ENCODE measurements at places on chromosomes 7 and 10. TPM values are rescaled to one million over a fixed set of nuclear protein-coding genes. Genes with fewer than 3 reads are reported as not detected.

DNA sequence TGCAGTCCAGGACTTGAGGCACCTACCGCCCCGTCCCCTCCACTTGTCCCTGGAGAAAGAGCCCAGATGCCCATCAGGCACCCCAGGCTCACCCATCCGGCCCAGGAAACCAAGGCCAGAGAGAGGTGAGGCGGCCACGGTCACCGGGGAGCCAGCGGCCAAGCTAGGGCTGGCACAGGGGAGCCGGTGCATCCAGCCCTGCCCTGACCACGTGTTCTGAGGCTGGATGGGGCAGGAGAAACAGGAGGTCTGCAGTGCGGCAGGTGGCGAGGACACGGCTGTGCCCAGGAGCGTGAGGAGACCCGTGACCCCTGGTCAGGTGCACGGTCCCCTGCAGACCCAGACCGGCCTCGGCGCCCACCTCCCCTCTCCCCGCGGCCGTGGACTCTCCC, 27.6 kb downstream of the UNCX start:
- DNase-seq: no peak

Gene AEBP1
- 10.4 TPM for polyA plus RNA-seq

GRCh38 chr7:144378651-144379050, 23.4 kb downstream of the ARHGEF5 start:
- DNase-seq: no peak

- no peak for DNase-seq
These were observed 183.1 kb downstream of the NRP1 start for GRCh38 chr10:33151344-33151864.

- no peak for DNase-seq
These were observed 63.9 kb upstream of the FAM20C start for GRCh38 chr7:128171-129080.

- DNase-seq: no peak
These were observed 98.2 kb downstream of the CALN1 start for GRCh38 chr7:72313906-72314305.

DNA sequence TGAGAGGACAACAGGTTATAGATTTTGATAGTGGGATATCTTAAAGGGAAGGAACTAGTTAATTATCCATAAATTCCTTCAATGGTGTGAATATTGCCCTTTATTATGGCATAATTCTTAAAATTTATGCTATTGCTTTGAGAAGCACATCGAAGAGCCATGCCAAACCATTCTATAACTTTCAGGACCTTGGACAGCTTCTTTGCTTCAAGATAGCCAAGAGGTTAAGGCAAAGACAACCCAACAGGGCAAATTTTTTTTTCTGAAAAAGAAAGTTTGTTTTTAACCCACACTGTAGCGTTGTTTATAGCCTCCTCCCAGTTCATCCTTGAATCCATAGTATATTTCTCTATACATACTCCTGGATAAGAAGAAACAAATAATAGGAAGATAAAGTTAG, 103.2 kb downstream of the NRG3 start:
- DNase-seq: no peak

GRCh38 chr7:46848944-46849343, 733.0 kb downstream of the TNS3 start:
- DNase-seq: no peak

DNA sequence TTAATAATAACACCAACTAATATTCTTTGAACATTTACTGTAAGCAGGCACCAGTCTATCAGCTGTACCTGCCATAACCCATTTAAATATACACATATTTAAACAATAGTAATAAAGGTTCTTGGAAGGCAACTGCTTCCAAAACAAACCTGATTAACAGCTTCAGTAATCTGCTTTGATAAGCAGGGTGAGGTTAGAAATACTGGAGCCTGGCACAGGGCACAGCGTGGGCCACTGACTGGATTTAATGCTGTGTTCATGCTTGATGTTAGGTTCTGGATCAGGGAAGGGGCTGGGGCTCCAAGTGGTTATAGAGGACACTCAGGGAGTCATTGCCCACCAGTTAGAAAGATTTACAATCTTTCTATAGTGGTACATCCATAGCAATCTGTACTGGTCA, 10.9 kb upstream of the C10orf120 start:
- DNase-seq: no peak

Gene TFEC
- polyA plus RNA-seq: not detected

GRCh38 chr7:835485-836401, 3.5 kb downstream of the SUN1 start:
- DNase-seq: peak; percentile 52

DNA sequence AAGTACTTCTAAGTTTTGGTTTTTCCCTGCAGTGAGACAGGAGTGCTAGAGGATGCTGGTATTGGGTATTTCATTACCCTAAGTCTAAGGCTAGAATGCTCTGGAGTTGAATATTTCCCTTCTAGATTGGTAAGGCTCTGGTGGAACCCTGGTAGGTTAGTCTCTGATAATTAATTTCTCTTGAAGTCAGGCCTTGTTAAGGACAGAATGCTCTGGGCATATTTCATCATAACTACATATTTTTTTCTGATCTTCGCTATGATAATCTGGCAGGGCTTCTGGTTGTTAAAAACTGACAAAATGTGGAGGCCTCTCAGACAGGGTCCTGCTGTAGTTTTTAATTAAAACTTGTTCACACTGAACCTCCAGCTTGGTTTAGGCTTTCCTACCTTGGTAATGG, 83.8 kb downstream of the CDK13 start:
- DNase-seq: no peak

DNA sequence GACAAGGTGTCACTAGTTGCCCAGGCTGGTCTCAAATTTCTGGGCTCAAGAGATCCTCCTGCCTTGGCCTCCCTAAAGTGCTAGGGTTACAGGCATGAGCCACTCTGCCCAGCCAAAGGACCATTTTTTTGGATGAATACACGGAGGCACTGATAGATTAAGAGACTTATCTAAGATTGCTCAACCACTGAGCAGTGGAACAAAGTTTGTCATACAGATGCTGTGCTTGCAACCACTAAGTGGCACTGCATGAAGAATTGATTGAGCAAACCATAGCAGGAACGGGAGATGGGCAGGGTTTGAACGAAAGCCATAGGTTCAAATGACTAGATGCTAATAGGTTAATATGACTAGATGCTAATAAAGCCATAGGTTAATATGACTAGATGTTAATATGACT, 61.1 kb downstream of the EBLN1 start:
- no peak for DNase-seq

DNA sequence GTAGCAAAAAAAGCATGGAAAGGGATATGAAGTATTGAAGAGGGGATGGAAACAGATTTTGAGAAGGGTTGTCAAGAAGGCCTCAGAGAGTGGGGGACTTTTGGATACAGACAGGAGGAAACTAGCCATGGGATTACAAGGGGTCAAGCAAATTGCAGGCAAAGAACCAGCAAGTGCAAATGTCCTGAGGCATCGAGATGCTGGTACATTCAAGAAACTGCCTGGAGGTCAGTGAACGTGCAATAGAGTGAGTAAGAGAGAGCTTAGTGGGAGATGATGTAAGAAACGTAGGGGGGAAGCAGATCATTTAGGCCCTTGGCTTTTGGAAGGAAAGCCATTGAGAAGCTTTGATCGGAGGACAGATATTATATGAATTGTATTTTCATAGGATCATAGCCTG, 227.4 kb upstream of the AGK start:
- no peak for DNase-seq

All from naive thymus-derived CD8-positive, alpha-beta T cell (primary cell).